ENCODE measurements at places on chromosomes 11 and 22. TPM values are rescaled to one million over a fixed set of nuclear protein-coding genes. Genes with fewer than 3 reads are reported as not detected.
A peak's percentile ranks its signal among the peaks of the same experiment; 100 is the strongest.

ZP1 gene
- not detected for total RNA-seq

GRCh38 chr22:18991821-18992442 lies 55.8 kb upstream of the PRODH start:
- DNase-seq: no peak
- no peaks in the 10 kb centered on the region for H3K4me1 ChIP-seq
- H3K36me3 ChIP-seq: no peaks in the 10 kb centered on the region
- no peak overlapping the region for H3K27ac ChIP-seq
- peaks cover 4% of the 10 kb centered on the region for H3K27me3 ChIP-seq
- H3K4me3 ChIP-seq: no peak overlapping the region

ANGPTL5 gene
- total RNA-seq: not detected

DNA sequence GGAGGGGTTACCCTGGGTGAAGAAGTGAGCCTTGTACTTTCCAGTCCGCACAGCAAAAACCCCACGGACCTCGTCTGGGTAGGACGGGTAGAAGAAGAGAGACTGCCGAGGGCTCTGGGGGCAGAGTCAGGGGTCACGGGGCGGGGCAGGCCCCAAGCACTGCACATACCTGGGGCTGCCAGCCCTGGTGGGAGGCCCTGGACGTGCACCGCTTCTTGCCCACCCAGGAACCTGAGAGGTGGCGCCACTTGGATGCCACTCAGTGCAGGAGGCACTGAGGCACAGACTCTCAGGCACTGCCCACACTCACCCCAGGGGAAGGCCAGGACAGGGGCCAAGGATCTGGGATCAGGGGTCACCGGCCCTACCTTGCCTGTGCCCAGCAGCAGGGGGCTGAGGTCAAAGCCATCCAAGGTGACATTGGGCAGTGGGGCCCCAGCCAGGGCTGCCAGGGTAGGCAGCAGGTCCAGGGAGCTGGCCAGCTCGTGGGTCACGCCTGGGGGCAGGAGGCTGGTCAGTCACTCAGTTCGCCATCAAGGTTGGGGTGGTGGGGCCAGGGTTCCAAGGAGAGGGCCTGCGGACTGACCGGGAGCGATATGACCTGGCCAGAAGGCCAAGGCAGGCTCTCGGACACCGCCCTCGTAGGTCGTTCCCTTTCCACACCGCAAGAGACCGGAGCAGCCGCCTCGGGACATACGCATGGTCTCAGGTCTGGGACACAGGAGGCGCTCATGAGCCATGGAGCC lies 2.2 kb downstream of the ARSA start:
- H3K36me3 ChIP-seq: no peaks in the 10 kb centered on the region
- no peak overlapping the region for H3K4me3 ChIP-seq
- DNase-seq: no peak
- H3K27me3 ChIP-seq: no peaks in the 10 kb centered on the region

GRCh38 chr11:44300844-44301563 lies 8.9 kb downstream of the ALX4 start:
- no peak for DNase-seq
- peaks cover 16% of the 10 kb centered on the region for H3K4me1 ChIP-seq
- no peak overlapping the region for H3K4me3 ChIP-seq
- H3K27me3 ChIP-seq: peaks cover 56% of the 10 kb centered on the region

DNA sequence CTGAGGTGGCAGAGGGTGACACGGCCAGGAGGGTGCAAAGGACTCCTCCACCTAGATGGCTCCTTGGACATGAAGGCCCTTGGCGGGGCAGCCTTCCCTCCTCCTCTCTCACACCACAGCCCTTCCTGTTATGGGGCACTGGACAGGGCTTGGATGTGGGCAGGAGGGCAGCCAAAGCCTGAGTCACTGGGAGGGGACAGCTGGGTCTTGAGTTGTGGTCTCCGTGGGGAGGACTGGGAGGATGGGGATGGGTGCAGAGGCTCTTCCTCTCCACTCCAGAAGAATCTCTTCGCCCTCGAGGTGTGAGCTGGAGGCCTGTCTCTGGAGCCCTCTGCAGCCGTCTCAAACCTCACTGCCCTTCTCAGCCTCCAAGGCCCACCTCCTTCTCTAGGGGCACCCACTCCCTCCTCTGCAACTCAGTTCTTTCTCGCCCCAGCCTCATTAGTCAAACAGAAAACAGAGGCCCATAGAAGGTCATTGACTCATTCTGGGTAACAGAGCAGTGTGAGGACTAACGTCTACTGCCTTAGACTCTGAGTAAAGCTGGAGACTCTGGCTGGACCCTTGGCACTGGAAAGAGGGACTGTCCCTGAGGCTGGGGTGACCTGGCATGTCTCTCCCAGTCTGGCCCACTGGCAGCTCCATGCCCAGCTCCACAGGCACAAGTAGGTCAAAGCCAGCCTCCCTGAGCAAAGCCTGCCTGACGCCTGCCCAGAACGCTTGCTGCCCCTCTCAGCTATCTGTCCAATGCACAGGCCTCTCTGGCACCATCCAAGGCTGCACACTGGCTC lies 47.5 kb upstream of the CDON start:
- no peak for DNase-seq
- H3K4me3 ChIP-seq: no peak overlapping the region
- peaks cover 4% of the 10 kb centered on the region for H3K27me3 ChIP-seq
- no peak overlapping the region for H3K27ac ChIP-seq
- H3K36me3 ChIP-seq: no peaks in the 10 kb centered on the region

DNA sequence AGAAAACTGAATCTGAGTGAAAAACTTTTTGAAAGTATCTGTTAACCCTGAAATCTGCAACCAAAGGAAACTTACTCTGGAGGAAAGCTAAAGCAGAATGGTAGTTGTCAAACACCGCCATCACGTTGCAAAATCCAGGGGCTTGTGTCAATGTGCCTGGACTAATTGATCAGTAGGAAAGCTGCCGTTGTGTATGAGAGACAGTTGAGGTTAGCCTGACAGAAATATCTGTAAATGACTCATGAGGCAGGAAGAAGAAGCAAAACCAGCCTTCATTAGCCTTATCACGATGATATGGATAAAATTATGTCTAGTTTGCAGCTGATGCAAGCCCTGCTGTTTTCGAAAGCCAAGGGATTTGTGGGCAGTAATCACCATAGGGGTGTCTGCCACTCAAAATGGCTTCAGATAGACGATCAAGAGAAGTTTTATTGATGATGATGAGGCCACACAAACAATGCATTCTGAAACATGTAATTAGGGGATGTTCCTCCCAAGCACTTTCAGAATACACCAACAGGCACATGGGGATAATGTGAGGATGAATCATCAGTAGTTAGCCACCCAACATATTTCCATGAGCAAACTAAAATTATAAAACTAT lies 8.9 kb downstream of the SCGB1A1 start:
- peak overlapping the region; percentile 89 for H3K27ac ChIP-seq
- no peaks in the 10 kb centered on the region for H3K36me3 ChIP-seq
- DNase-seq: peak; percentile 26
- H3K27me3 ChIP-seq: no peaks in the 10 kb centered on the region
- H3K4me1 ChIP-seq: peaks cover 53% of the 10 kb centered on the region
- peak overlapping the region; percentile 43 for H3K4me3 ChIP-seq

DNA sequence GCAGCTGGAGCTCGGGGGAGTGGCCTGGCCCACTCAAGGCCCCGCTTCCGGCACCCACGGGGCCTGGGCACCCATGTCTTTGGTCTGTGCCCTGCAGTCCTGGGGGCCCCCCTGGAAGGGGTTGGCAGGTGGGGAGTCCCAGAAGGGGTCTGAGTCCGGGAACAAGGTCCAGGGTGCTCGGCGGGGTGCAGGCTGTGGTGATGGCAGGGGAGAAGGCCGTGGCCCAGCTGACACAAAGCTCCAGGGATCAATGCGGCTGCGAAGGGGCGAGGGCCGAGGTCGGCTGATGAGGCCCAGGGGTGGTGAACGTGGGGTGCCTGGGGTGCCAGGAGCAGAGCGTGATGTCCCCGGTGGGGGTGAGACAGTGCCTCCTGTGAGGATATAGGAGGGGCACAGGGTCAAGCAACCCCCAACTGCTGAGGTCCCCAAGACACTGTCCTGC lies 2.7 kb upstream of the KCNK7 start:
- H3K27me3 ChIP-seq: no peaks in the 10 kb centered on the region
- no peak overlapping the region for H3K4me3 ChIP-seq
- peaks cover 41% of the 10 kb centered on the region for H3K36me3 ChIP-seq

All from activated T-helper 2 cell treated with anti-CD3 and anti-CD28 coated beads, Interferon-gamma antibody, Interleukin-2, Interleukin-4, amounts not matched to agents 10 μg/mL and 5 μg/mL and 100 μg/mL, durations not matched to agents 14 hours and 24 hours and 36 hours (primary cell).